ENCODE measurements at places on chromosomes 2 and 18. TPM values are rescaled to one million over a fixed set of nuclear protein-coding genes. Genes with fewer than 3 reads are reported as not detected.

- DNase-seq, result peak; percentile 24
Measured at GRCh38 chr2:190404487-190404886, 3.7 kb upstream of the MFSD6 start.

- DNase-seq, result no peak
Measured at GRCh38 chr18:2534906-2535305, 36.4 kb downstream of the METTL4 start.

Gene BCL11A
- total RNA-seq, result 0.43 TPM

Gene DYNAP
- not detected for total RNA-seq

Gene ANKRD30BL
- total RNA-seq, result not detected
